CD4-positive, alpha-beta memory T cell (primary cell): ENCODE measurements at places on chromosomes 7 and 10. TPM values are rescaled to one million over a fixed set of nuclear protein-coding genes. Genes with fewer than 3 reads are reported as not detected.

GRCh38 chr10:64059884-64060283 is 538.7 kb downstream of the REEP3 start:
- H3K36me3 ChIP-seq: no peaks in the 10 kb centered on the region
- H3K27ac ChIP-seq: no peak overlapping the region
- H3K27me3 ChIP-seq: no peaks in the 10 kb centered on the region
- H3K4me1 ChIP-seq: no peaks in the 10 kb centered on the region
- DNase-seq: no peak

- no peaks in the 10 kb centered on the region for H3K36me3 ChIP-seq
- H3K4me3 ChIP-seq: no peak overlapping the region
- DNase-seq: no peak
- H3K27me3 ChIP-seq: no peaks in the 10 kb centered on the region
Observed at GRCh38 chr7:139783647-139784385, 6.0 kb upstream of the HIPK2 start.

- H3K4me3 ChIP-seq: no peak overlapping the region
- no peak for DNase-seq
- no peaks in the 10 kb centered on the region for H3K27me3 ChIP-seq
- H3K27ac ChIP-seq: no peak overlapping the region
- H3K4me1 ChIP-seq: no peaks in the 10 kb centered on the region
Observed at GRCh38 chr7:128069373-128070364, 38.4 kb upstream of the LRRC4 start.

- H3K4me3 ChIP-seq: no peak overlapping the region
- H3K27me3 ChIP-seq: no peaks in the 10 kb centered on the region
- no peaks in the 10 kb centered on the region for H3K4me1 ChIP-seq
- DNase-seq: no peak
- H3K27ac ChIP-seq: no peak overlapping the region
Observed at GRCh38 chr10:78266741-78267469, 233.2 kb downstream of the RPS24 start.

- no peaks in the 10 kb centered on the region for H3K36me3 ChIP-seq
- no peaks in the 10 kb centered on the region for H3K27me3 ChIP-seq
- no peak overlapping the region for H3K4me3 ChIP-seq
- DNase-seq: no peak
- H3K4me1 ChIP-seq: no peaks in the 10 kb centered on the region
Observed at GRCh38 chr7:121102619-121103018, 114.1 kb downstream of the CPED1 start.

The TFPI2 gene
- total RNA-seq: not detected
